ENCODE measurements at places on chromosomes 13 and 19. TPM values are rescaled to one million over a fixed set of nuclear protein-coding genes. Genes with fewer than 3 reads are reported as not detected.

The POLRMT gene
- total RNA-seq, result 28.6 TPM

The ATP4A gene
- not detected for total RNA-seq

The ZNF582 gene
- 5.3 TPM for total RNA-seq

The DAZAP1 gene
- 41.0 TPM for total RNA-seq

The FLT3 gene
- 0.18 TPM for total RNA-seq

The MAST3 gene
- total RNA-seq, result 3.4 TPM

The MTRF1 gene
- total RNA-seq, result 11.5 TPM

The LILRB3 gene
- total RNA-seq, result 1.4 TPM

The ZBTB32 gene
- total RNA-seq, result not detected

- H3K4me3 ChIP-seq, result no peak overlapping the region
- no peaks in the 10 kb centered on the region for H3K36me3 ChIP-seq
- H3K27me3 ChIP-seq, result no peaks in the 10 kb centered on the region
- DNase-seq, result no peak
- H3K27ac ChIP-seq, result no peak overlapping the region
Observed at GRCh38 chr13:51549593-51549992, 34.7 kb upstream of the WDFY2 start.

DNA sequence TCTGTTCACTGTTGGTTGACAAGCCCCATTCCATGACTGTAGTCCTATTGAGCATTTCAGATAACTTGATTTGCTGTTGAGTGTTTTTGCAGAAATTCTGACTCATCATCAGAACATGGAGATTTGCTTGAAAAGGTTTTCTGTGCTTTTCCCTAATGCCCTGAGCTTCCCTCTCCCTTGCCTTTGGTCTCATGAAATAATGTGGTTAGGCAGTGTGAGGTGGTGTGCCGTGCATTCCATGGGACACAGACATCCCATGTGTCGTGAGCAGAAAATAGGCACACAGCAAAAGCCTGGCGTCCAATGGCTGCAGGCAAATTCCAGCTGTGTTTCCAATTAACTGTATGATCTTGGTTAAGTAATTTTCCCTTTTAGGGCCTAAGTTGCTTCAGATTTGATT, 197.4 kb downstream of the DLEU7 start:
- H3K27me3 ChIP-seq, result no peaks in the 10 kb centered on the region
- H3K36me3 ChIP-seq, result no peaks in the 10 kb centered on the region
- no peak overlapping the region for H3K27ac ChIP-seq
- DNase-seq, result no peak
- H3K4me1 ChIP-seq, result peaks cover 9% of the 10 kb centered on the region

GRCh38 chr13:62512194-62513141, 1096.8 kb upstream of the PCDH20 start:
- DNase-seq, result peak; percentile 25
- H3K4me3 ChIP-seq, result no peak overlapping the region
- no peaks in the 10 kb centered on the region for H3K4me1 ChIP-seq
- H3K36me3 ChIP-seq, result no peaks in the 10 kb centered on the region

DNA sequence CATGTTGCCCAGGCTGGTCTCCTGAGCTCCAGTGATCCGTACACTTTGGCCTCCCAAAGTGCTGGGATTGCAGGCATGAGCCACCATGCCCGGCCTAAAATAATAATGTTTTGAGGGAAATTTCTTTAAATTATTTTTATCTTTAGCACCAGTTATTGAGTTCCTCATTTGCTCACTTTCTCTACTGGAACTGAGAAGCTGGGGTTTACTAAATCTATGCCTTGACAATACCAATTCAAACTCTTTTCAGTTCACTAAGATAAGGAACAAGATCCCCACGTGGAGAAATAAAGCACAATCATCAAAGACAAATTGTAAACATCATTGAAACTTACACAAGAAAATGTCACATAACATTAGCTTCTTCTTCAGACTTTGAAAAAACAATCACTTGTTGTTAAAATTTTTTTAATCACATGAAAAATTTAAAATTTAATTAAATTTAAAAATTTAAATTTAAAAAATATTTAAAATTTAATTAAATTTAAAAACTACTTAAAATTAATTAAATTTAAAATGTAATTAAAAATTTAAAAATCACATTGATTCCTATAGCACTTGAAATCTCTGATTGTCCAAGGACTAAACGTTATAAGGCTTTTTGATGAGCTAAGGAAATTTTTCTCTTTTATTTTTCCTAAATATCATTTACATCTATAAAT, 25.2 kb upstream of the XPO4 start:
- peaks cover 9% of the 10 kb centered on the region for H3K4me1 ChIP-seq
- H3K27me3 ChIP-seq, result no peaks in the 10 kb centered on the region
- H3K27ac ChIP-seq, result no peak overlapping the region
- DNase-seq, result no peak
- no peaks in the 10 kb centered on the region for H3K36me3 ChIP-seq

DNA sequence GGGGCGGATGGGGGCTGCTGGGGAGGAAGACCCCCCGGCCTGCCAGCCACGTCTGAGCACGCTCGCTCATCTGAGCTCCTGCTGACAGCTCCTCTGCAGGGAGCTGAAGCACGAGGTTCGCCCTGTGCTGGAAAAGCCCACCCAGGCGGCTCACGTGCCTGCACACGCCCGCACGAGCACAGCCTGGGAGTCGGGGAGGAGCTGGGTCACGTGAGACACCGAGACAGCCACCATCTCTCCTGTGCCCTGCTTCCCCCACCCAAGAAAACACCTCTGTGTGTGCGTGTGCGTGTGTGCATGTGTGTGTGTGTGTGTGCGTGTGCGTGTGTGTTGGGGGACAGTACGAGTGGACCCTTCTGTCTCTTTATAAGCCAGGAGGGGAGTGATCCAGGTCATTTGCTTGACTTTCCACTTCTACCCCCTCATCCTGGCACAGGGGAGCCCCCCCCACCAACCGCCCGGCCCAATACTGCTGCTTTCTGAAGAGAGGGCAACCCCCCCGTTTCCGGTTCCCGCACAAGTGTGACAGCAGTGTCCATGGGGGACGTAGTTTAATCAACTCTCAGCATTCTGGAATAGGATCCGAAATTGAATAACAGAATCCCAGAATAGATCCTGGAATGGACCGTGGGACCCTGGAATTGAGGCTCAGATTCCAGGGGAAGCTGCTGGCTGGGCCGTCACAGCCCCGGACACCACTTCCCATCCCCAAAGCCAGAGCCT, 42.5 kb downstream of the CELF5 start:
- no peak overlapping the region for H3K27ac ChIP-seq
- H3K36me3 ChIP-seq, result no peaks in the 10 kb centered on the region
- H3K27me3 ChIP-seq, result peaks cover 38% of the 10 kb centered on the region
- no peak overlapping the region for H3K4me3 ChIP-seq

- no peak overlapping the region for H3K4me3 ChIP-seq
- peaks cover 78% of the 10 kb centered on the region for H3K27me3 ChIP-seq
- no peaks in the 10 kb centered on the region for H3K36me3 ChIP-seq
- H3K27ac ChIP-seq, result no peak overlapping the region
- H3K4me1 ChIP-seq, result peaks cover 8% of the 10 kb centered on the region
Observed at GRCh38 chr19:6589711-6590257, 1.2 kb downstream of the CD70 start.

- H3K27ac ChIP-seq, result no peak within 1 kb of the TSS
- peaks cover 15% of the 10 kb centered on the region for H3K4me1 ChIP-seq
- no peaks in the 10 kb centered on the region for H3K27me3 ChIP-seq
- H3K36me3 ChIP-seq, result no peaks in the 10 kb centered on the region
Observed at GRCh38 chr19:17376935-17377600, at the start of gene PLVAP. Gene PLVAP, minus strand, starts transcription at chr19:17377342. Its CDS starts 54 bp downstream, at chr19:17377288.

GRCh38 chr13:27203854-27204253, 32.2 kb upstream of the USP12 start:
- no peak for DNase-seq
- no peak overlapping the region for H3K27ac ChIP-seq
- no peak overlapping the region for H3K4me3 ChIP-seq
- peaks cover 2% of the 10 kb centered on the region for H3K27me3 ChIP-seq
- no peaks in the 10 kb centered on the region for H3K36me3 ChIP-seq

DNA sequence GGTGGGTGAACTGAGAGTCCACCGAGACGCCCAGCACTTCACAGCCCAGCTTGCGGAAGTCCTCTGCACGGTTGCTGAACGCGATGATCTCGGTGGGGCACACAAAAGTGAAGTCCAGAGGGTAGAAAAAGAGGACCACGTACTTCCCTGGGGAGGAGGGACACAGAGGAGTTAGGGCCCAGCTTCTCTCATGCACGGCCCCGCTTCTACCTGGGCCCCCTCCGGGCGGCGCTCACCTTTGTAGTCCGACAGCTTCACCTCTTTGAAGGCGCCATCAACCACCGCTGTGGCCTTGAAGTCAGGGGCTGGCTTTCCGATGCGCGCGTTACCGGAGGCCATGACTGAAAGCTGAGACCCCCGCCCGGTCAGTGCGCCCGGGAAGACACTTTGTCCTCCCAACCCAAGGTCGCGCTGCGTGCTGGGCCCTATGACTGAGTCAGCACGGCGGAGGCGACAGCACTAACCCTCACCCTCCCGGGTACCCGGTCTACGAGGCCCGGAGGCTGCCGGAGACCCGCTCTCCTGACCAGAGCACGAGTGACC, 606 bp downstream of the PRDX2 start:
- H3K36me3 ChIP-seq, result peaks cover 21% of the 10 kb centered on the region
- peak; percentile 30 for DNase-seq

DNA sequence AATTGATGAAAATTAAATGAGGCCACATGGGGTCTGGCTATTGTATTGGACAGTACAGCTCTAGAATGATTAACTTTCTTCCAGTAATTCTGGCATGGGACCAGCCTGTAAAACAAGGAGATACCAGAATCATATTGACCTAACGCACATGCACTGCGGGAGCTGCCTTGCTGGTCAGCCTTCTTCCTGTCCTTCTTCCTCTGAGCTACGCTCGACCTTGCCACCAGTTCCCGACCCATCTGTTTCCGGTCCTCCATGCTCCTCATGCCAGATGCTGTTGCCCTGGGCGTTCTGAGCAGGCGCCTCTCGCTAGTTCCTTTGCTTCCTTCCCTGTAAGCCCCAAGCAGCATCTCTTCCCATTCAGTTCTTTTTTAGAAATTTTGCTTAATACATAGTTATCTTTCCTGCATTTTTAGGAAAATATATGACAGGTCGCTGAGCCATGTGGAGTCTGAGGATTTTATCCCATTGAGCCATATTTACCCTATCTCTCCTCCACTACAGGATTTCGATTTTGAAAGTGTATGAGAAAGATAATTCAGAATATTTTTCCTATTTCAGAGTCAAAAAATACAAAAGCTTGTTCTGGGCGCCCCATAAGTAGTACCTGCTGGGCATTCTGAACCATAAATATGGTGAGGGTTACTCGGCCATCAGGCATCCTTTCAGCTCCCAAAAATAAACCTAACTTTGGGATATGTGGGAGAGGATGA, 38.6 kb downstream of the TNFRSF19 start:
- H3K4me1 ChIP-seq, result peaks cover 24% of the 10 kb centered on the region
- peak overlapping the region; percentile 56 for H3K27ac ChIP-seq
- no peaks in the 10 kb centered on the region for H3K36me3 ChIP-seq
- H3K27me3 ChIP-seq, result no peaks in the 10 kb centered on the region

GRCh38 chr13:84121456-84121855, 239.2 kb upstream of the SLITRK1 start:
- H3K27ac ChIP-seq, result no peak overlapping the region
- DNase-seq, result no peak
- H3K36me3 ChIP-seq, result no peaks in the 10 kb centered on the region
- H3K4me1 ChIP-seq, result no peaks in the 10 kb centered on the region
- H3K4me3 ChIP-seq, result no peak overlapping the region

GRCh38 chr13:102591988-102592781, 4.6 kb upstream of the TPP2 start:
- peak overlapping the region; percentile 56 for H3K4me3 ChIP-seq
- H3K27ac ChIP-seq, result peak overlapping the region; percentile 84
- no peaks in the 10 kb centered on the region for H3K27me3 ChIP-seq
- peak; percentile 86 for DNase-seq
- H3K36me3 ChIP-seq, result no peaks in the 10 kb centered on the region

DNA sequence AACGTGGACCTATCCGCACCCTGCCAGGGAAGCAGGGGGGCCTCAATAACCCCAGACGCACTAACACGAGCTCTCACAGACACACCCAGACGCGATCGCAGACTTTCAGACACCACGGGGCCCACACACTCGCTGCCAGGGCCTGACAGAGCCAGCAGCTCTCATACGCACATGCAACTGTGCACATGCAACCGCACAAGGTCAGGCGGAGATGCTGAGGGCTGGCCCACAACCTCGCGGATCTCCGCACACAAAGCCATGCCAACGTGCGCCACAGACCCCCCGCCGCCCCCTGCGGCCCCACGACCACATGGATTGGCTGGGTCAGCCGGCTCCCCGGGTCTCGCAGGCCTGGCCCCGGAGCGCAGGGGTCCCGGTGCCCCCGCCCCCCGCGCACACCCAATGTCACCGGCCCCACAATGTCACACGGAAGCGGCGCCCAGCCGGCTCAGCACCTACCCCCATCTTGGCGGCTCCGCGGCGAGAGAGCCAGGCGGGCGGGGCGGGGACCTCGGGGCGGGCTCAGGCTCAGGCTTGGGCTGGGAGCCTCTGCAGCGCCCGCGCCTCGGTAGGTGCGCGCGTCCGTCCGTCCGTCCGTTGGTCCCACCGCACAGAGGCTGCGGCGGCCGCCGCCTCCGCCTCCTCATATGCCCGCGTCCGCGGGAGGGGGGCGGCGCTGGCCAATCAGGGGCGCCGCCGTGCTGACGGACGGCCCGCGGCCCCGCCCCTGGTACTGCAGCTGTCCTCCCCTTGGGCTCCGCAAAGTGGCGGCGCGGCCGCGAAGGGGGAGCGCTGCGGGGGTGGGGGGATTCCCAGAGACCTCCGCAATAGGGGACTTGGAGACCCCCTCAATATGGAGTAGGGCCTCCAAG, at the start of gene ATP1A3:
Gene ATP1A3 (minus strand): TSS at position 619 of the 872 bp plus-strand sequence. CDS start 154 bp downstream, at position 465.
- H3K4me1 ChIP-seq, result peaks cover 14% of the 10 kb centered on the region
- peak within 1 kb of the TSS; percentile 15 for H3K4me3 ChIP-seq
- H3K36me3 ChIP-seq, result no peaks in the 10 kb centered on the region
- H3K27me3 ChIP-seq, result peaks cover 60% of the 10 kb centered on the region
- DNase-seq, result peak; percentile 48
- no peak within 1 kb of the TSS for H3K27ac ChIP-seq

GRCh38 chr13:27018344-27018861, 153.2 kb downstream of the USP12 start:
- DNase-seq, result no peak
- no peak overlapping the region for H3K4me3 ChIP-seq
- H3K27ac ChIP-seq, result no peak overlapping the region
- H3K4me1 ChIP-seq, result peaks cover 6% of the 10 kb centered on the region
- H3K27me3 ChIP-seq, result no peaks in the 10 kb centered on the region

DNA sequence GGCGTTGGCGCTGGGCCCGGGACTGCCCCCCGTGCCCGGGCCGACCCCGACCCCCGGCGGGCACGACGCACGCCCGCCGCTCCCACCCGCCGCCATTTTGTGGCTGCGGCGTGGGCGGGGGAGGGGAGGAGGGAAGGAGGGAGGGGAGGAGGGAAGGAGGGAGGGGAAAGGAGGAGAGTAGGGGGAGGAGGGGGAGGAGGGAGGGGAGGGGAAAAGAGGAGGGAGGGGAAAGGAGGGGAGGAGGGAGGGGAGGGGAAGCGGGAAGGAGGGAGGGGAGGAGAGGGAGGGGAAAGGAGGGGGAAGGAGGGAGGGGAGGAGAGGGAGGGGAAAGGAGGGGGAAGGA, at the start of gene BTBD2:
Gene BTBD2 (minus strand): TSS at position 107 of the 343 bp plus-strand sequence. CDS start 11 bp downstream, at position 96.
- H3K36me3 ChIP-seq, result peaks cover 9% of the 10 kb centered on the region
- H3K27ac ChIP-seq, result peak within 1 kb of the TSS; percentile 25
- H3K4me3 ChIP-seq, result peak within 1 kb of the TSS; percentile 61
- DNase-seq, result peak; percentile 91
- H3K4me1 ChIP-seq, result peaks cover 22% of the 10 kb centered on the region
